ENCODE measurements at places on chromosomes 3 and 15.

GRCh38 chr3:154123906-154124305, 2.7 kb downstream of the ARHGEF26 start:
- DNase-seq = no peak

DNA sequence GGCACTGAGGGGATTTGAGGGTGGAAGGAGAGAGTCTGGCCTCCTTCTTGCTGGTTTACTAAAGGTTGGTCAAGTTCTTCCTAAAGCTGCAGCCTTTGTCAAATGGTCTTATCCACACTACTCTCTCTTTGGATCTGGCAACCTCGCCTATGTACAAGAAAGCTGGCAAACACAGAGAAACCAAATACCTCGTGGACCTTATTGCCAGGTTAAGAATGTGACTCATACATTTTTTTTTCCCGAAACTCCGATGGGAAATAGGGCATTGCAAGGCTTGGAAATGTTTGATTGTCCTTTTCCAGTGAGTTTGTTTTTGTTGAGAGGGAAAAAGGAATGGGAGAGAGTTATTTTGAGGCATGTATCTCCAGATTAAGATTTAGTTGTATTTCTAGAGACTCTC, 13.9 kb downstream of the EOMES start:
- no peak for DNase-seq

- no peak for DNase-seq
These were observed 37.6 kb downstream of the DNASE1L3 start for GRCh38 chr3:58173029-58173668.

DNA sequence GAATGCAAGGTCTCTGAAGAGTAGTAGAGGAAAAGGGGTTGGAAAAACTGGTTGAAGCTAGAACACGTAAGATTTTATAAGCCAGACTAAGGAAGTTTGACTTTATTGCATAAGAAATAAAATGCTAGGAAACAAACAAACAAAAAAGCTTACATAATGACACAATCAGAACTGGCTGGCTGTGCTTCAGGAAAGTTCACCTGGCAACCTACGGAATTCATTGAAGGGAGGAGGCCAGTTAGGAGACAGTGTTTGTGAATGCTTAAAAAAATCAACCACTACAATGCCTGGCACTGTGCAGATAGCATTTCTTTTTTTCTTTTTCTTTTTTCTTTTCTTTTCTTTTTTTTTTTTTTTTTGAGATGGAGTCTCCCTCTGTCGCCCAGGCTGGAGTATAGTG, 1.9 kb upstream of the ICE2 start:
- DNase-seq = no peak

DNA sequence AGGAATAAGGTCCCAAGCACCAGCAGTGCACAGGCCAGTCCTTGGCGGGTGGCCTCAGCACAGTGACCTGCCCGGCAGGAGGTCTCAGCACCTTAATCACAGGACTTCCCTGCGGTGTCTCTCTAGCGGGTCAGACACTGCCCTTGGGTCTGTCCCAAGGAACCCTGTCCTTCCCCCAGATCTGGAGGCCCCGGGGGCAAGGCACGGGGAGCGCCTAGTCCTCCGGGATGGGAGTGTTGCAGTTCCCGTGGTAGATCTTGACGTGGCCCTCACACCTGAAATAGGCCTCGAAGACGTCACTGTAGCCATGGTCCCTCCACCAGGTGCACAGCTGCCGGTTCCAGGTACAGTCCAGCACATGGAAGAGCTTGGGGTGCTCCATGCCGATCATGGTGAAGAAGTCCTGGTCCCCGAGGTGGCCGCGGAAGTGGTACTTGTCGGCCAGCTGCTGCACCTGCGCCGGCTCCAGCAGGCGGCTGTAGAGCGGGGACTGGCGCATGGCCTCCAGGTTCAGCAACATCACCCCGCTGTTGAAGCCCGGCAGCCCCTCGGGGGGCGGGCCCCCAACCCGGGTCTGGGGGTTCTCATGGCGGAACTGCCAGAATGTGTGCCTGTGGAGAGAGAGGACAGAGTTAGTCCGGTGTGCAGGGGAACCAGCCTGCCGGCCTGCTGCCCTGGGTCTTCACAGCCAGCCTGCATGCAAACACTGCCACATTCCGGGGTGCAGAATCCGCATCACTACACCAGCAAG, 201.3 kb downstream of the XXYLT1 start:
- DNase-seq = peak; percentile 20

DNA sequence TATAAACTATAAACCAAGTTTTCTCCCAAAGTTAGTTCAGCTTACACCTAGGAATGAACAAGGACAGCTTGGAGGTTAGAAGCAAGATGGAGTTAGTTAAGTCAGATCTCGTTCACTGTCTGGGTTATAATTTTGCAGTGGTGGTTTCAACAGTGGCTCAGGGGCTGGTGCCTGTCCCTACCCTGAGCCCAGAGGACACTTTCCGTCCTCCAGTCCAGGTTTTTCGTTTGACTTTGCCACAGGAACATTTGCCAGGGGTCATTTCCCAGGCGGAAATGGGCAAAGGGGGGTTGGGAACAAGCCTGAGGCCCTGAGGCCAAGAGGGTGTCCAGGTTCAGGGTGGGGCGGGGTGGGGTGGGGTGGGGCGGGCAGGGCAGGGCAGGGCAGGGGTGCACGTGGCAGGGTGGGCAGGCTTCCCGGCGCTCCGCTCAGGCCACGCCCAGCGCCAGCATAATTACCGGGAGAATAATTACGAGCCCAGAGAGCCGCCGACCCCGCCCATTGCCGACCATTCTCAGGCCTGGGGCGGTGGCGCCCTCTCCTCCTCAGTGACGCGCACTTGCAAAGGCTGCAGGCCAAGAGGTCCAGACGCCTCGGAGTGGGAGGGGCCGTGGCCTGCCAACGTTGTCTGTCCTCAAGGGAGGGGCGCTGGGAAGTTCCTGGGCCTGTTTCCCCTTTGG, 70.4 kb downstream of the KLF13 start:
- DNase-seq = no peak

GRCh38 chr3:173891272-173892100, 493.9 kb downstream of the NLGN1 start:
- no peak for DNase-seq

GRCh38 chr3:123837858-123838257, 46.3 kb downstream of the MYLK start:
- no peak for DNase-seq

DNA sequence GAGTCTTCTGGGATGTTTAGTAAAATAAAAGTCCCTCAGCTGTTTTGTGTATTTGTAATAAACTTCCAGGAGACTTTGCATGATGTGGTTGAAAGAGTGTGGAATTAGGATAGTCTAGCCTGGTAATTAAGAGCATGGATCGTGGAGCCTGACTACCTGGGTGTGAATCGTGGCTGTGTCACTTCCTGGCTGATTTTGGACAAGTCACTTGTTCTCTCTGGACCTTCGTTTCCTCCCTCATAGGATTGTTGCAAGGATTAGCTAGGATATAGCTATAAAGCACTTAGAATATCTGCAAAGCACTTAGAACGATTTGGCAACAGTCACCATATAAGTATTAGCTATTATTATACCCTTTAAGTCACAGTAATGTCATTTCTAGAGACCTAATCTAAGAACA, 40.2 kb downstream of the SLMAP start:
- DNase-seq = no peak

- no peak for DNase-seq
These were observed 6.7 kb downstream of the CCR5AS start for GRCh38 chr3:46400000-46400734.

DNA sequence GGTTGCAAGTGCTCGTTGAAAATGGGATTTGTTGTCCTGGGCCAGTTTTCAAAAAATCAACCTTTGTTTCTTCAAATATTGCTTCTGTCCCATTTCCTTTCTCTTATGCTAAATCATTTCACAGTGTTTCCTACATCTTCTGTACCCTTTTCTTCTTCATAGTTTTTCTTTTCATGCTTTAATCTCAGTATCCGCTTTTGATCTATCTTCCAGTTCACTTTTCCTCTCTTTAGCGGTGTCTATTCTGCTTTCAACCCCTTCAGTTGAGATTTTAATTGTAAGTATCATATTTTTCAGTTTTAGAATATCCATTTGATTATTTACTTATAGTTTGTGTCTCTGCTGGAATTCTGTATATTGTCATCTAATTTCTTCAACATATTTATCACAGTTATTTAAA, 311.7 kb upstream of the TPM1 start:
- DNase-seq = no peak

DNA sequence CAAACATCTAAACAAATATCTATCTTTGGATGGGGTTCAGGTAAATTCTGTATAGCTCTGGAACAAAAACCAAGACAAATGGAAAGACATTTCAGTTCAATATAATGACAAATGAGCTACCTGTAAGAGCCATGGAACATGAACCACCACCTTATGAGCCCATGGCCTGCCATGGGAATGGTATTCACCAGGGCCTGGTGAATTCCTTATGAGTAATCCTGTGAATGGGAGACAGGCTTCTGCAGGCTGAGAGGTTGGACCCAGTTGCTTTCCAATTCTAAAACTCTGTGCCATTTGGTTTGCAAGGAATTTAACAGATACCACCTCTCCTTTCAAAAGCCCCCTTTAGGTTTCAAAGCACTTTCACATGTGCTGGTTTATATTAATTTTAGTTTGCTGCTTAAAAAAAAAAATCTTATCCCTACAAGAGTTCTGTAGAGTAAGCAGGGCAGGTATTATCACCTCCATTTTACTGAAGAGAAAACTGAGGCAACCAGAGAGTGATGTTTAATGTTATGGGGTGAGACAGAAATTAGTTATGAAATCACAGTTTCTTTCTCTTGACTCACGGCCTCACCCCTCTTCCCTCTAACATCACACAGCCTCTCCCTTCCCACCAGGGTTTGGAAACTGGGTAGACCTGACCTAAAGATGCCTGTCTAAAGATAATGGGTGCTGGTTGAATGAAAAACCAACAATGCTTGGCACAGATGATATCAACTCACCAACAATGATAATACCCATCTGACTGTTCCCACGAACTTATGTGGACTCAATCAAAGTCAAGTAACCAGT, 397.6 kb upstream of the WNT5A start:
- DNase-seq = no peak

GRCh38 chr15:63985221-63986184, 60.8 kb downstream of the DAPK2 start:
- DNase-seq = peak; percentile 15

GRCh38 chr3:178761024-178761423, 224.8 kb downstream of the KCNMB2 start:
- DNase-seq = no peak

DNA sequence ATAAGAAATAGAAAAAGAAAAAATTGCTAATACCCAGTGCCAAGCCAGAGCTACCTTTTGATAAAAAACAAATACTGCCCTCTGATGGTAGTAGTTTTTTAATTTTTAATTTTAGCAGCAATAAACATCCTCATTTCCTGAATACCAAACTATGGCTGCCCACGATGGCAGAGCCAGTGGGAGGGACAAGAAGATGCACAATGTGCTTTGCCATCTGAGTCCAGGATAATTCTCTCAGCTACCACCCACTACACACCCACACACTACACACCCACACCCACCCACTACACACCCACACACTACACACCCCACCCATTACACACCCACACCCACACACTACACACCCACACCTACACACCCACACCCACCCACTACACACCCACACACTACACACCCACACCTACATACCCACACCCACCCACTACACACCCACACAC, 17.8 kb downstream of the CEP19 start:
- no peak for DNase-seq

- no peak for DNase-seq
These were observed 984.1 kb downstream of the EPHA3 start for GRCh38 chr3:90091549-90091948.

- no peak for DNase-seq
These were observed 465.9 kb upstream of the RASGRP1 start for GRCh38 chr15:39030291-39031070.

- no peak for DNase-seq
These were observed 20.2 kb upstream of the CXCR6 start for GRCh38 chr3:45922950-45923590.

- DNase-seq = no peak
These were observed 149.3 kb downstream of the KCNMB2 start for GRCh38 chr3:178685591-178685906.

DNA sequence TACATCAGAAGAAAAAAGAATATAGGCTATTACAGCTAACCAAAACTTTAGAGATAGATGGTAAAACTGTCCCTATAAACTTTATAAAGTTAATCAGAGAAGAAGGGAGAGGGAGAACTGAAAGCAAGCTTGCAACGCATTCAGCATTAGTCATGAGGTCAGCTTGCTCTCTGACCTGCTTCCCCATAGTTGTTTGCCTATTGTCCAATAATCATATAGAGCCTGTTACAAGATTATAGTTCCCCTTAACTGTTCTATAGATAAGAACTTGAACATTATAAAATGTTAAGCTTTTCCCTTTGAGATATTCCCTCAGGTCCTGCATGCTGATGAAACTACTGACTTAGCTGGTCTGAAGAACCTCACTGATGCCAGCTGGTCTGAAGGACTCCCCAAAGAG, 74.5 kb downstream of the CPNE4 start:
- no peak for DNase-seq

DNA sequence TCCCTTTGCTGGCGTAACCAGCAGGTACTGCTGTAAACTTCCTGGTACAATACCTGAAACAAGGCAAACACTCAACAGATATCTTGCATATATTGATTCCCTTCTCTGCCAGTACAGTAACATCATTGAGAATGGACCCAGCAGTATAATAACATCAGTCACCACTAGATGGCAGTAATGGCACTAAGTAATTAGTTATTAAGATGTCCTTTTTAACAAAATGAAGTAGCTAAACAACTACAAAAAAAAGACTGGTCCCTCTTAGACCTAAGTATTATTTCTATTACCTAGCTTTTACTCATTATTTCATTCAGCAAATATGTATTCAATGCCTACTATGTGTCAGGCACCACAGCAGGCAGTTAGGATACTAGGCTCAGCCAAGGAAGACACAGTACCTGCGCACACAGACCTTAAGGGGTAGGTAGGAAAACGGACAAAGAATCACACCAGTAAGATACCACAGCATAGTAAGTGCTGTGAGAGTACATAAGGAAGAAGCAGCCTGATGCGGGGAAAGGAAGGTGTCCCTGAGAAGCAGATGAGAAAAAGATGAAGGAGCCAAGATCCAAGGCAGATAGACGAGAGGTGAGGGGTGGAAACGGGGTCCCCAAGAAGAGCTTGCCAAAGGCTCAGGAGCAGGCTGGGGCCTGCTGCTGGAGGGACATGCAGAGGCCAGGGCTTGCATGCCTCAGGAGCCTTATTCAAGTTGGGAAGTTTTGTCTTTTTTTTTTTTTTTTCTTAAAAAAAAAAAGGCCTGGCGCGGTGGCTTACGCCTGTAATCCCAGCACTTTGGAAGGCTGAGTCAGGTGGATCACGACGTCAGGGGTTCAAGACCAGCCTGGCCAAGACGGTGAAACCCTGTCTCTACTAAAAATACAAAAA, 102.7 kb upstream of the CHD2 start:
- DNase-seq = no peak
